Endothelial cell of umbilical vein (primary cell): ENCODE measurements at places on chromosomes 5 and 9. TPM values are rescaled to one million over a fixed set of nuclear protein-coding genes. Genes with fewer than 3 reads are reported as not detected.

DNA sequence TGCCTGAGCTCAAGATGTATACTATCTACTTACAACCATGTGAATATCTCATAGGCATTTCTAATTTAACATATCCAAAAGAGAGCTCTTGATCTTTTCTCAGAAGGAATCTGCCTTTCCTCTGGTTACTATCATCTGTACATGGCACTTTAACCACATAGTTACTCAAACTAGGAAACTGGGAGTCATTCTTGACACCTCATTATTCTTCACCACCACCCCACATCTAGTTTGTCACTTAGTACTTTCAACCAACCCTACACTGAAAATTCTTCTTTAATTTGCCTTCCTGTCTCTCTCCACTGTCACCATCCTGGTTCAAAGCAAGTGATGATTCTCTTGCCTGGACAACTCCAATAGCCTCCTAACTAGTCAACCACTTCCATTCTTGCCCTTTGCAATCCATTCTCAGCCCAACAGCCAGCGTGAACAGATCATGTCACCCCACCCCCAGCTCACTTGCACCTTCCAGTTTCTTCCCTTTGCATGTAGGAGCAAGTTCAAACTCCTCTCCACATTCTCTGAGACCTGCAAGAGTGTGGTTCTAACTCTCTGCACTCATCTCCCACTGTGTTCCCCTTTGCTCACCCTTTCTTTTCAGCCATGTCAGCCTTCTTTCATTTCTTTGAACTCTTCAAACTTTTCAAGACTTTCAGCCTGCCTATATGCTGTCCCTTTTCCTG is 17.3 kb upstream of the SMAD5 start:
- no peaks in the 10 kb centered on the region for H3K36me3 ChIP-seq
- H3K27me3 ChIP-seq, result peaks cover 12% of the 10 kb centered on the region
- no peak overlapping the region for H3K27ac ChIP-seq
- no peak for DNase-seq
- no peak overlapping the region for H3K4me3 ChIP-seq
- H3K4me1 ChIP-seq, result peaks cover 3% of the 10 kb centered on the region

DNA sequence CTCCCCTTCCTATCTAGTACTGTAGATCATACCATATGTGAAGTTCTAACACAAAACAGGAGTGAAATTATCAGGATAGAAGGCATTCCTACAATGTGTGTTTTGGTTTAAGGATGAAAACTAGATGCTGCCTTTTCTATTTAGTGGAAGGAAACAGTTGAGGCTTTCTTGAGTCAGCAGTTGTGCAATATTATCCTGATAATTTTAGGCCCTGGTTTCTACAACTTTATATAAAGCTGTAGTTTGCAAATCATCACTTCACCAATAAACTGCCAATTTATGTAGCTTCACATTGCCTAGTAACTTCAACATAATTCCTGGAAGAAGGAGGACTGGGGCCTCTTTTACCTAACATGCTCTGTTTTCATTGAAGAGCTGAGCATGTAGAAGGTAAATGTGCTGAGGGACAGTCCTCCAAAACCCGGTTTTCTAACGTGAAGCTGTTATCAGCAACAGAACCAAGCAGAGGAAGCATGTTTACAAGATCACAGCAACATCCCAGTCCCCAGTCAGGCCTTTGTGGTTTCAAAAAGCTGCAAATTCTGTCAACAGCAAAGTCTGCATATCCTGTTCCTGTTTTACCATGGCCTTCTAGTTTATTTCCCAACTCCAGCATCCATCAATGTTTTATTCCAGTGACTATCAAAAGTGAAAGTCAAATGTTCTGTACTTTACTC is 513.4 kb upstream of the MEF2C start:
- peak; percentile 35 for DNase-seq
- H3K27me3 ChIP-seq, result no peaks in the 10 kb centered on the region
- no peaks in the 10 kb centered on the region for H3K36me3 ChIP-seq
- no peak overlapping the region for H3K4me3 ChIP-seq
- H3K4me1 ChIP-seq, result no peaks in the 10 kb centered on the region

DNA sequence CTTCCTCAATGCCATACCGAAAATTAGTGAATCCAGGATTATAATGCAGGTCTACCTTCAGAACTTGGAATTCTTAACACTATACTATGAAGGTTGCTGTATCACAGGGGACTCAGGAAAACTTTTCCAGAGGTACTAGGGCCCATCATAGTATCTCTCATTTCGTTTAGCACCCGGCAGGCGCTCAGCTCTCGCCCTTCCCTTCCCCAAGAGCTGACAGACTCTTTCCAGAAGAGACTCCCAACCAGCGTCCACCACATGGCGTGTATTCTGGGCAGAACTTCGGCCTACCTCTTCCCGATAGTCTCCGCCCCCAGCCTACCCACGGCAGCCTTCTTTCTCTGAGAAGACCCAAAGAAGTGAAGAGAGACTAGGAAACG is 271 bp downstream of the NOL8 start:
- DNase-seq, result no peak
- no peaks in the 10 kb centered on the region for H3K27me3 ChIP-seq
- peak overlapping the region; percentile 32 for H3K4me3 ChIP-seq
- peak overlapping the region; percentile 89 for H3K27ac ChIP-seq

- H3K36me3 ChIP-seq, result no peaks in the 10 kb centered on the region
- H3K4me1 ChIP-seq, result peaks cover 25% of the 10 kb centered on the region
- no peak for DNase-seq
- no peaks in the 10 kb centered on the region for H3K27me3 ChIP-seq
- H3K4me3 ChIP-seq, result no peak overlapping the region
- H3K27ac ChIP-seq, result no peak overlapping the region
Observed at GRCh38 chr5:158383486-158383885, 524.5 kb upstream of the CLINT1 start.

DNA sequence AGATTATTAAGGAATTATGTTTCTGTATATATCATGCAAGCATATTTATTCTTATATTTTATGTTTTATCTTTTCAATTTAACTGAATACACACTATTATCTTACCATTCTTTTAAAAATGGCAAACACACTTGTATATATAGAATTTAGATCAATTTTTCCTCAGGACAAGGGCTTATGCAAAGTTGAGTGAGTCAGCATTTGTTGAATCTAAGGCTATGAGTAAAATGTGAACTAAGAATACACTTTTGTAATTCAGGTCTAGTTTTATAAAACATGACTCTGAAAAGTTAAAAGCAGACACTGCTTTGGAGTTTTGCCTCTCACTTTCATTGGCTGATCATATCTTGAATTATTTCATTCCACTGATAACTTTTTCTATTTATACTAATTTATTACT is 127.8 kb downstream of the FOCAD start:
- DNase-seq, result no peak
- H3K27ac ChIP-seq, result no peak overlapping the region
- H3K36me3 ChIP-seq, result no peaks in the 10 kb centered on the region
- H3K4me3 ChIP-seq, result no peak overlapping the region

DNA sequence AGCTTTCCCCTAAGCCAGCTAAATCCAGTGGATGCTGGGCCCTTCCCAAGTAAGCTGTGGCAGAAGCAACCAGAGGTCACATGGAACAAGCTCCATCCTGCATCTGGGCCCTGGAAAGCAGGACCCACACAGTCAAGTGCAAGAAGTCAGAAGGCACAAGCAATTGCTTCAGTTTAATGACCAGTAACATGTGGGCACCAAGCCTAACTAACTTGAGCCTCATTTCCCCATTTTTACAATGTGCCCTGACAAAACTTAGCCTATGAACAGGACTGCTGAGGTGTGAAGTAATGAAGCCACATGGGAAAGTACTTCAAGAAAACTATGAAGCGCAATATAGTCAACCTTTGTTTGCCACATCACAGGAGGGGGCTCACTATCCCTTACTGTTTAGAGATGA is 90.5 kb downstream of the TLE1 start:
- no peaks in the 10 kb centered on the region for H3K27me3 ChIP-seq
- peaks cover 59% of the 10 kb centered on the region for H3K4me1 ChIP-seq
- no peak overlapping the region for H3K4me3 ChIP-seq
- H3K36me3 ChIP-seq, result no peaks in the 10 kb centered on the region
- no peak overlapping the region for H3K27ac ChIP-seq

GRCh38 chr5:151659001-151659754 is 27.5 kb downstream of the SPARC start:
- H3K27ac ChIP-seq, result no peak overlapping the region
- DNase-seq, result peak; percentile 84
- no peaks in the 10 kb centered on the region for H3K27me3 ChIP-seq
- H3K4me3 ChIP-seq, result no peak overlapping the region
- peaks cover 20% of the 10 kb centered on the region for H3K36me3 ChIP-seq

- no peak overlapping the region for H3K4me3 ChIP-seq
- H3K36me3 ChIP-seq, result no peaks in the 10 kb centered on the region
- no peaks in the 10 kb centered on the region for H3K4me1 ChIP-seq
- no peak overlapping the region for H3K27ac ChIP-seq
Observed at GRCh38 chr9:131942146-131942720, 137.4 kb downstream of the MED27 start.

DNA sequence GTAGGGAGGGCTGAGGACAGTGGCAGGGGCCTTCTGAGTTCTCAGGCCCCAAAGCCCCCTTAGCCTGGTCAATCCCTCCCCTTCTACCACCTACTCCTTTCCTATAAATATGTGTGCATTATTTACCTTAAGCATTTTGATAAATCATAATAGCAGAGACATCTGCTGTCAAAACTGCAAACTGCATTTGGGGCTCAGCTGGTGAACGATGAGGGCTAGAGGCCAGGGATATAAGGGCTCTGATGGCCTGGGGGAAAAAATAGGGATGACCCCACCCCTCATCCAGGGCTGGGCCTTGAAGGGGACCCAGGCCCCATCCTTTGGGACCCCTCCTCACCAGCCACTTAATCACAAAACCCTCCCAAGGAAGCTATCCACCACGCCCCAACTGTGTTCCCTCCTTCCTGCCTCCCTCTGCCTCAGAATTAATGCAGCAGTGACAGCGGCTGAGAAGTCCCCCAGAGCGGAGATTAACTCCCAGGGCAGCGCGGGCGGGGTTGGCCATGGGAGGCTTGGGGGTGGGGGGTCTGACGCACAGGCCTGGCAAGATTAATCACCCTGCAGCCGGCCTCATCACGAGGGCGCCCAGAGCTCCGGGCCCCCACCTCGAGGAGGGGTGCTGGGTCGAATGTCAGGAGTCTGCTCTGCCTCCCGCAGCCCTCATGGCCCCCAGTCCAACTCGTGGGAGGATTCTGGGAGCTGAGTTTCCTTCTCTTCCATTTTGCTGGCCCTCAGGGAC is 42.1 kb downstream of the CXXC5 start:
- no peak overlapping the region for H3K27ac ChIP-seq
- peak; percentile 53 for DNase-seq
- H3K36me3 ChIP-seq, result no peaks in the 10 kb centered on the region
- no peak overlapping the region for H3K4me3 ChIP-seq
- H3K4me1 ChIP-seq, result no peaks in the 10 kb centered on the region

DNA sequence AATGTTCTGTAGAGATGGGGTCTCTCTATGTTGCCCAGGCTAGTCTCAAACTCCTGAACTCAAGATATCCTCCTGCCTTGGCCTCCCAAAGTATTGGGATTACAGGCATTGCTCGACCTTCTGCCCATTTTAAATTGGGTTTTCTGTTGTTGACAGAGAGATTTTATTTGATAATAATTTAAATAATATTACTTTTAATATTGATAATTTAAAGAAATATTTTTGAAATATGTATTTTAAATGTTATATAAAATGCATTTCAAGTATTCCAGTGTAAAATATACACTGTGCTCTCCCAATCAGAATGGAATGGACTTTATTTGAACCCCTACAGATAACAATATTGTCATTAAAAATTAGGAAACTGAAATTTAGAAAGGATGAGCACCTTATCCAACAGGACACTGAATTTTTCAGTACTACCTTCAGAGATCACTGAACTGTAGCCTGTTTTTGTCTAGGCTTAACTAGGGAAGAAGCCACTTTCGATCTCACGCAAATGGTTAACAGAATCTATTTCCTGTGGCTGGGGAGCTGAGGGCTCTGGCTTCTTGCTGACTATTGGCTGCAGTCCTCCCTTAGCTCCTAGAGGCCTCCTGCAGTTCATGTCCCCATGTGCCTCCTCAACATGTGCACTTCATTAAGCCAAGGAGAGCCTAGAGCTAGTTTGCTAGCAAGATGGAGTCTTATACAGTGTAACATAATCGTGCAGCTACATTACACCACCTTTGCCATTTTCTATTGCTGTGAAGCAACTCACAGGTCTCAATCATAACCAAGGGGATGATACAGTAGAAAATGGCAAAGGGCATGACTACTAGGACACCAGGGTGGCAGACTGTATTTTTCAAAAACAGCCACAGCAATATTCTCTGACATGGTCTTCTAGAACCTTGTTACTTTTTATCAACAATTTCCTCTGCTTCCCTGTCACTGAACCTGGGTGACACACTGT is 150.0 kb downstream of the CDC42SE2 start:
- H3K4me1 ChIP-seq, result no peaks in the 10 kb centered on the region
- H3K4me3 ChIP-seq, result no peak overlapping the region
- H3K27ac ChIP-seq, result no peak overlapping the region
- no peak for DNase-seq
- H3K36me3 ChIP-seq, result no peaks in the 10 kb centered on the region

DNA sequence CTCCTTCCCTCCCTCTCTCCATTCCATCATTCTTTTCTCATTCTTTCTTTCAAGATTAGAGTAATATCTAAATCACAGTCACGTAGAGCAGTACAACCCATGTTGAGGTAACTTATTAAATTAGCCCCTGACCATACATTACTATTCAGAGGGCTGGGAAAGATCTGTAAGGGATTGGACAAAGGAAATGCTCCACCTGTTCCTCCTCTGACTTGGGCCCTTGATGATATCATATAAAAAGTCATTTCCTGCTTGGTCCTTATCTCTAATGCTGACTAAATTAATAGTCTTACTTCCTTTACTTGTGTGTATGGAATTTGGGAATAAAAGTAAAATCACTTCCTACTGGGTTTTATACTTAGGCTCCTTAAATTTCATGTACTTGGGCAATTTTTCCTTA is 40.8 kb downstream of the SNX18 start:
- H3K4me3 ChIP-seq, result peak overlapping the region; percentile 5
- peaks cover 41% of the 10 kb centered on the region for H3K4me1 ChIP-seq
- peak overlapping the region; percentile 58 for H3K27ac ChIP-seq
- DNase-seq, result peak; percentile 76

DNA sequence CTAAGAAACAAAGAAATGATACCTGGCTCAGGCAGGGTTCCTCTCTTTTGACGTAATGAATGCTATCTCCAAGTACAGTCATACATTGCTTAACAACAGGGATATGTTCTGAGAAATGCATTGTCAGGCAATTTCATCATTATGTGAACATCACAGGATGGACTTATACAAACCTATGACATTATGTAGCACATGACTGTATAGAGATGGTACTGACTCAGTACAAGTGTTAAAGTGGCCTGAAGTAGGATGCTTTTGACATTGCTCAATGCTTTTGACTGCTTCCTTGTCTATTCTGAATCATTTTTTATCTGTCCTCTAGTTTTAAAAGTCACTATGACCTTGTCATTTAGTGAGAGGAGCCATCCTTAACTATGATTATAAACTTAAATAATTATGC is 147.6 kb downstream of the NR2F1-AS1 start:
- no peaks in the 10 kb centered on the region for H3K27me3 ChIP-seq
- no peak overlapping the region for H3K27ac ChIP-seq
- DNase-seq, result no peak
- H3K4me3 ChIP-seq, result no peak overlapping the region
- H3K4me1 ChIP-seq, result no peaks in the 10 kb centered on the region

- H3K27me3 ChIP-seq, result no peaks in the 10 kb centered on the region
- peaks cover 7% of the 10 kb centered on the region for H3K4me1 ChIP-seq
- peaks cover 2% of the 10 kb centered on the region for H3K36me3 ChIP-seq
- DNase-seq, result no peak
Observed at GRCh38 chr5:149356391-149356790, 1.5 kb upstream of the PCYOX1L start.

Gene LRRC14B
- total RNA-seq, result not detected in 2 replicates

Gene STKLD1
- total RNA-seq, result 0.77 and 0.85 TPM in 2 replicates

Gene CDKN2B
- total RNA-seq, result 2.1 and 2.3 TPM in 2 replicates

Gene DMRT3
- total RNA-seq, result not detected in 2 replicates

Gene ADAM19
- total RNA-seq, result 22.6 and 23.8 TPM in 2 replicates
